Activated gamma-delta T cell treated with Interleukin-2 at 50 U/mL for 16 hours (primary cell): ENCODE measurements at places on chromosomes 7 and 10.

- peak; percentile 17 for DNase-seq
Measured at GRCh38 chr7:27661811-27662489, 733 bp downstream of the HIBADH start.

- no peak for DNase-seq
Measured at GRCh38 chr10:132336919-132337407, 5.0 kb downstream of the LRRC27 start.

- no peak for DNase-seq
Measured at GRCh38 chr7:79137942-79138341, 315.5 kb downstream of the MAGI2 start.

GRCh38 chr7:146713934-146714333, 597.3 kb downstream of the CNTNAP2 start:
- DNase-seq = no peak

GRCh38 chr10:15124190-15124589, 27.0 kb downstream of the RPP38 start:
- no peak for DNase-seq

DNA sequence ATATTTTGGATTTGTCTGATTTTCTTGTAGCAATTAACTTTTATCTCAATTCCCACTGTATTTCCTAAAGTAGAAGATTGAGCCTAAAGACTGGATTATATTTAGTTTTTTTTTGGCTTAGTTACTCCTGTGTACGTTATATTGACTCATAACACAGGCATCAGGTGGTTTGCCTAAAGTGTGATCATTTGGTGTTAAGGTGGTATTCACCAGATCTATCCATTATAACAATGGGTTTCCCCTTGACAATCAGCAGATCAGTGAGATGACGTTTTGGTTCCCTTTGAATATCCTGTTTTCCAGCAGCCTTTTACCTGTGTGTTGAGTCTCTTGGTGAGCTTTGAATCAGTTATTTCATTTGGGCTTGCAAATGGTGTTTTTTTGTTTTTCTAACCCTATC, 18.1 kb downstream of the MAPK8 start:
- DNase-seq = no peak

- DNase-seq = no peak
Measured at GRCh38 chr10:46558122-46558391, 1.6 kb upstream of the GPRIN2 start.

- no peak for DNase-seq
Measured at GRCh38 chr7:25562673-25563182, 334.4 kb upstream of the NPVF start.
